A549 (cell line): ENCODE measurements at places on chromosomes 11 and 22. TPM values are rescaled to one million over a fixed set of nuclear protein-coding genes. Genes with fewer than 3 reads are reported as not detected.

The LRRN4CL gene
- polyA plus RNA-seq = 0.03 to 0.08 TPM (median 0.08 TPM) in 3 replicates

The SVIP gene
- 9.0 to 10.5 TPM (median 9.1 TPM) in 3 replicates for polyA plus RNA-seq

The SHANK2 gene
- polyA plus RNA-seq = 4.7 to 6.7 TPM (median 5.3 TPM) in 3 replicates

The NLRP10 gene
- not detected in 3 replicates for polyA plus RNA-seq

The PTPN5 gene
- polyA plus RNA-seq = 0.04 TPM in 1 of 3 replicates, not detected in the others

The OVOL1 gene
- not detected in 3 replicates for polyA plus RNA-seq

The ALDH3B1 gene
- 93.7 to 104 TPM (median 94.4 TPM) in 3 replicates for polyA plus RNA-seq

The EXPH5 gene
- polyA plus RNA-seq = 0.01 to 0.03 TPM (median 0.01 TPM) in 3 replicates

The CDCA5 gene
- 43.1 to 46.0 TPM (median 44.1 TPM) in 3 replicates for polyA plus RNA-seq

The FIBIN gene
- polyA plus RNA-seq = not detected in 3 replicates

The CHEK2 gene
- polyA plus RNA-seq = 12.2 to 14.7 TPM (median 13.0 TPM) in 3 replicates

The FOLR2 gene
- not detected in 3 replicates for polyA plus RNA-seq

The ELMOD1 gene
- polyA plus RNA-seq = 0.05 to 0.16 TPM (median 0.08 TPM) in 3 replicates

The OR8G5 gene
- not detected in 3 replicates for polyA plus RNA-seq

The SLCO2B1 gene
- polyA plus RNA-seq = 4.5 to 6.9 TPM (median 5.2 TPM) in 3 replicates

The RIMBP3C gene
- 0.17 to 0.27 TPM (median 0.24 TPM) in 3 replicates for polyA plus RNA-seq

The OR5M3 gene
- polyA plus RNA-seq = not detected in 3 replicates

The PANX2 gene
- polyA plus RNA-seq = 3.9 to 4.4 TPM (median 4.3 TPM) in 3 replicates

The TENM4 gene
- 0.12 to 0.31 TPM (median 0.18 TPM) in 3 replicates for polyA plus RNA-seq

The NNMT gene
- polyA plus RNA-seq = 295 to 421 TPM (median 390 TPM) in 3 replicates

The ZNHIT2 gene
- polyA plus RNA-seq = 12.4 to 14.0 TPM (median 13.5 TPM) in 3 replicates

The CWF19L2 gene
- polyA plus RNA-seq = 5.2 to 5.4 TPM (median 5.4 TPM) in 3 replicates

The NDUFS3 gene
- 130 to 144 TPM (median 142 TPM) in 3 replicates for polyA plus RNA-seq

The SCN2B gene
- polyA plus RNA-seq = not detected in 3 replicates

The CYB5R2 gene
- polyA plus RNA-seq = 2.3 to 2.9 TPM (median 2.4 TPM) in 3 replicates

The B4GALNT4 gene
- polyA plus RNA-seq = 20.4 to 28.0 TPM (median 27.5 TPM) in 3 replicates

The GUCY1A2 gene
- 0.03 to 0.12 TPM (median 0.04 TPM) in 3 replicates for polyA plus RNA-seq

The MMP7 gene
- polyA plus RNA-seq = 8.9 to 10.9 TPM (median 10.1 TPM) in 3 replicates
